ENCODE measurements at places on chromosomes 3 and 15.

GRCh38 chr3:100129941-100130340, 15.6 kb upstream of the FILIP1L start:
- DNase-seq, result peak; percentile 56

DNA sequence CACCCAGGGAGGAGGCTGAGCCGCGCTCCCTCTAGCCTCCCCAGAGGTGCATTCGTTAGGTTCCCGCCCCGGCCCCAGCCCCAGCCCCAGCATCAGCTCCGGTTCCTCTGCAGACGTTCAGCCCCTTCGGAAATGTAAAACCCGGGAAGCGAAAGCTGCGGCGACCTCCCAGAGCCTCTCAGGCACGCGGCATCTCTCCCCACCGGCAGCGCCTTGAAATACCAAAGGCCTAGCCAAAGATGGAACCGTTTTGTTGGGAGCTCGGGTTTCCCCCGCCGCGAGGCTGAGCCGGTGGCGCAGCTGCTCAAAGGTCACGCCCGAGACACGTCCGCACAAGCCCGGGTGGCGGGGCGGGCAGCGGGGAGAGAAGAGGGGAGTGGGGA, 77.8 kb upstream of the HES1 start:
- peak; percentile 70 for DNase-seq

GRCh38 chr3:10192953-10193691, 28.4 kb downstream of the IRAK2 start:
- no peak for DNase-seq

DNA sequence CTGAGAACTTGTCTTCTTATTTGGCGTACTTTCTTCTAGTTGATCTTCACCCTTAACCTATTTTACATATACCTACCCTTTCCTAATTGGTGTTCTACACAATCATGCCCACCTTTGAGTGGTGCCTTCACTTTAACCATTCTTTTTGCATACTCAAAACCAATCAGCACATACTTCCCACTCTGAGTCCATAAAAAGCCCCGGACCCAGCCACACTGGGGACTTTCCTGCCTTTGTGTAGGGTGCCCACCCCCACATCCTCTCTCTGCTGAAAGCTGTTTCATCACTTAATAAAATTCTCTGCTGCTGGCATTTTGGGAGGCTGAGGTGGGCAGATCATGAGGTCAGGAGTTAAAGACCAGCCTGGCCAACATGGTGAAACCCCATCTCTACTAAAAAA, 15.9 kb upstream of the CHST2 start:
- DNase-seq, result no peak

GRCh38 chr15:29331071-29331470, 61.4 kb upstream of the NSMCE3 start:
- DNase-seq, result no peak

DNA sequence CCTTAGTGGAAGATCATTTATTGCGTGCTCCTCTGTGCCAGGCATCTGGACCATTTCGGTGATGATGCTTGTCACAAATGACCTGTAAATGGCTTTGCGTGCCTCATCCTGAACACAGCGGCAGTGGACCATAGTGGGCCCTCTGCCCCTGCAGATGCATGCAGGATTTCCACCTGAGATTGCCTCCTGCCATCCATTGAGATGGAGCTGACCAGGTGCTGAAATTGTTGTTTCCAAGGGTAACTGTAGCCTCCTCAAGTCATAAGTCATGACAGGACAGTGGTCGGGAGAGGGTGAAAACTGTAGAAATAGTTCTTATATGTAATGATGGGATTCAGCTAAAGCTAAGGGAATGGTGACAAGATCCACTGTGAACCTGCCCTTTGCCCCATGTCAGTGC, 35.5 kb downstream of the CLSTN2 start:
- no peak for DNase-seq

GRCh38 chr15:49415638-49416037, 7.4 kb upstream of the FGF7 start:
- peak; percentile 13 for DNase-seq

DNA sequence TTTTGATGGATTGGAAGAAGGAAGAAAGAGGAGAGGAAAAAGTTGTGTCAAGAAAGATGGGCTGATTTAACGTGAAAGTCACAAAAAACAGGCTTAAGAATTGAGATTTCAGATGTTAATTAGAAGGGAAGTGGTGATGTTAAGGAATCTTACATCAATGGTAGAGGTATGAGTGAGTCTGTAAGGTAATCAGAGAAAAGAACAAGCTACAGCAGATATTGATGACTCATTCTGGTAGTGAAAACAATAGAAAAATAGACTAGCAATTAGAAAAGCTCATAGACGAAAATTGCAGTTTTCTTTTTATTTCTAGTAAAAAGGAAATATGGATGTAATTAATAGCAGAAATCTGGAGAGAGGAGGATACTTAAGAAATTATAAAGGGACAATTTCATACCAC, 559.6 kb downstream of the MCTP2 start:
- no peak for DNase-seq

DNA sequence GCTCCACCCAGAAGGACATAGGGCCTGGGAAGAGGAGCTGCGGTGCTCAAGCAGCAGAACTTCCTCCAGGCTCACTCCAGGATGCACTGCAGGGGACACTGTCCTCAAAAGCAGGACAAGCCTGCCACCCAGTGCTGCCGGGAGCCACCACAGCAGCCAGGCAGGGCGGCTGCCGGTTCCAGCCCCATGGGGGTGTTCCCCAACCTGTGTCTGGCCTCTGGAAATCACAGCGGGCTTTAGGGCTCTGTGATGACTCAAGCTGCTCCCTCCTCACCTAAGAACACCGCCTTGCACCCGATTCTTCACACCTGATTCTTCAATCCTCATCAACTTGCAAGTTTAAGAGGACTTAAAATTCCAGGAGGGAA, 71.9 kb upstream of the SLC6A11 start:
- peak; percentile 15 for DNase-seq

DNA sequence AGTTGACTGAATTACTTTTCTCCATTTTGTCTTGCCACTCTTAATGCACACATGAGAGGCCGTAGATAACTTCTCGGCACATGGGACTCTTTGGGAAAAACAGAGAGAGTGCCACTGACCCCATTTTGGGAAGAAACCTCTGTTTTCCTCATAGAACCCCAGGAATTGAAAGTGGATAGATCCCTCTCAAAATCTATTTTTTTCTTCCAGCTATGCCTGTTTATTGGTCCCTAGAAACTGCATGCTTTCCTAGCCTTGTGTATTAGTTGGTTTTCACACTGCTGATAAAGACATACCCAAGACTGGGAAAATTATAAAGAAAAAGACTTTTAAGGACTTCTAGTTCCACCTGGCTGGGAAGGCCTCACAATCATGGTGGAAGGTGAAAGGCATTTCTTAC, 23.7 kb upstream of the TMEM45A start:
- no peak for DNase-seq

DNA sequence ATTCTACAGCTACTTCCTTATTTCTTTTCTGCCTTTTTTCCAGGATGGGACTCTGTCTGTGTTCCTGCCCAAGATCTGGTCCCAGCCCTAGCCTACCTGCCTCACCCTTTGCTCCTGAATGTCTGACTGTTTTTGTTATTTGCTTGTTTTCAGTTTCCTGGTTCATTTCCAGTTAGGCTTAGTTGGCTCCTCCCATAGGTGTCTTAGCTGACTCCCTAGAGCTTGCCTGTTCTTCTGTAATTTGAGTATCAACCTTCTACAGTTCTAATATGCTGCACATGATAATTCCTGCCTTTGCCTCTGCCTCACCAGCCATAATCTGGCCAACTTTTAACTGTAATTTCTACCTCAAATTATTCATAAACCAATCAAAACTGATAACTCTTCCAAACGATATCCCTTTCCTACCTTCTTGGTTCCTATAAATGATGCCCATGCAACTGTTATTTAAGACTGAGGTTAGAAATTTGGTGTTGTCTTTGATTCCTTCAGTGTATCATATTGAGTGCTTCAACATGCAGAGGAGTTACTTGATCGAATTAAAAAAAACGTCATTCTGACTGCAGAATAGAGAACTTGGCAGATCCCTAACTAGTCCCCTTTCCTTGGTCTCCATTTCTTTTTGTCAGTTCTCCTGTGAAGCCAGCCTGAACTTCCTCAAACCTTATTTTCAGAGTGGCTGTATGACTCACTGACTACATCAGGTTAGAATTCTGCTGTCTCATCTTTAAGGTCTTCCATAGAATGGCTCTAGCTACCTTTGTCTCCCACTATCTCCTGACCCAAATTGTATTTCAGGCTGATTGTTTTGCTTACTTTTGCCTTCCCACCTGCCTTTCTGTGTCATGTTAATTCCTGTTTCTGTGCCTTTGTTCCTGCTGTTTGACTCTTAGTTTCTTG, 8.4 kb downstream of the GOLM2 start:
- peak; percentile 92 for DNase-seq

GRCh38 chr3:120773932-120774331, 31.4 kb downstream of the GTF2E1 start:
- DNase-seq, result peak; percentile 48

- no peak for DNase-seq
These were observed 15.8 kb upstream of the GRM2 start for GRCh38 chr3:51691021-51691420.

DNA sequence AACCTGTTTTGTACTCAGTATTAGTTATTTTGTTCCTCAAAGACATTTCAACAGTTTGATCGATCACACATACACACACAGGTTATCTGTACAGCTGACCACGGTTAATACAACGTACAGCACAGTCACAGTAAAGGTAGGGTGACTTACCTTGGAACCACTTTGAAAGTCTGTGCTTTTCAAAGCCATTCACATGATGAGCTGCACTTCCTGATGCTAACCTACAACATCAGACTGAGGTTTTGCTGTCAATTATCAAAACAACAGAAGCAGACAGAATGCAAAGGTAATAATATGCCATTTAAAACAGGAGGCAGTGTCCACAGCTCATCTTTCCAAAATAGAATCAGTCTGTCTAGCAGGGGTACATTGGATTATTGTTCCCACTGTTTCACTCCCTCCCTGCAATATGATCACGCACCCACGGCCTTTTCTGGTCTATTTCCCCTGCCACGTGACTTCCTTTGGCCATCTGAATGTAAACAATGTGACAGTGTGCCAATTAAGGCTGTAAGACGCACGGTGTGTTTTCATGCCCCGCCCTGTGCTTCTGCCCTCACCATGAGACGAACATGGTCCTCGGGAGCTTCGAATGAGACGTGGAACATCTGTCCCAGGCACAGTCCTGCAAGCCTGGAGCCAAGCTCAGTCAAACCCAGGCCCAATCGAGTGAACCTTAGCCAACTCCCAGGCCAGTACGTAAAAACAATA, 102.4 kb downstream of the FMN1 start:
- DNase-seq, result no peak

DNA sequence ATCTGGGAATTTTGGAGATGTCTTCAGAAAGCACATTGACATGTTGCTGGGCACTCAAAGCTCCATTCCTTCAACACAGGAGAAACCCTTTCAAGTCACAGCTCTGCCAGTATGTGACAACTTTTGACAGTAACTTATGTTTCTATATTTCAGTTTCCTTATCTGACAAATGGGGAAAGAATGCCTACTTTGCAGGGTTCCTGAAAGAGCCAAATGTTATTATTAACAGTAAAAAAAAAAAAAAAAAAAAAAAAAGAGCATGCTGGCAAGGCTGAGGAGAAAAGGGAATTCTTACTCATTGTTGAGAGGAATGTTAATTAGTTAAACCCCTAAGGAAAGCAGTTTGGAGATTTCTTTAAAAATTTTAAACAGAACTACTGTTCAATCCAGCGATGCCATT, 272.5 kb upstream of the TGFBR2 start:
- DNase-seq, result no peak

GRCh38 chr15:83320404-83320803, 35.9 kb upstream of the BNC1 start:
- DNase-seq, result no peak

GRCh38 chr15:82950746-82951370, 1.7 kb downstream of the HOMER2 start:
- DNase-seq, result peak; percentile 48

- no peak for DNase-seq
These were observed 34.7 kb downstream of the NUP210 start for GRCh38 chr3:13385373-13385965.

DNA sequence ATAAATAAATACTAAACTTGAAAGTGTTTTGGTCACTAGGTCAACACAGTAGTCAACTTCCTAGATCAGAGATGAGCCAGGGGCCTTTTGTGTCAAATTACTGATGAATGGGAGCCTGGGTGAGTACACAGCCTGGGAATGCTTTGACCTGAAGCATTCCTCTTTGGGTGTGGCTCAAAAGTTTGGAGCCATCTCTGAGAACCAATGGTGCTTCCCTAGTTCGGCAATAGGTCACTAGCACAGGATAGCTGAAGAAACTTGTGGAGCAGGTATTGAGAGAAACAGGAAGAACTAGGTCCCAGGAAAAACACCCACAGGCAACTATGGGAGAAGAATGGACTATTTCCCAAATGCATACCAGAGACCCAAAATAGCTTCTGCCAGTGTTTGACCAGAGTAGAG, 56.6 kb upstream of the PLXND1 start:
- DNase-seq, result no peak

GRCh38 chr3:172151651-172152649, 112.6 kb downstream of the FNDC3B start:
- no peak for DNase-seq

DNA sequence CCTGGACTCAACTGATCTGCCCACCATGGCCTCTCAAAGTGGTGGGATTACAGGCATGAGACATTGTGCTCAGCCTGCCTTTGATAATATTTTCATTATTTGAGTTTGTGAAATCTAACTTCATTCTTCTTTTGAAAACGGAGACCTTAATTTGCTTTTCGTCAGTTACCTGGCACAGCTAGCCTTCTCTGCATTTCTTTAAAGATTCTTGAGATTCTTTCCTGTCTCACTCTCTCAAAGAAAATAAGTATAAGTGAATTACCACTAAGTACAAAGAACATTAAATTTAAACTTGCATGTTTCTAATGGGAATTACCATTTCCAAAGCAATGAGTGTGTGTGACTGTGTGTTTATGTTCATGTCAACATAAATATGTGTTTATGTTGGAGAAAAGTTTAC, 187.9 kb downstream of the NFKBIZ start:
- no peak for DNase-seq

DNA sequence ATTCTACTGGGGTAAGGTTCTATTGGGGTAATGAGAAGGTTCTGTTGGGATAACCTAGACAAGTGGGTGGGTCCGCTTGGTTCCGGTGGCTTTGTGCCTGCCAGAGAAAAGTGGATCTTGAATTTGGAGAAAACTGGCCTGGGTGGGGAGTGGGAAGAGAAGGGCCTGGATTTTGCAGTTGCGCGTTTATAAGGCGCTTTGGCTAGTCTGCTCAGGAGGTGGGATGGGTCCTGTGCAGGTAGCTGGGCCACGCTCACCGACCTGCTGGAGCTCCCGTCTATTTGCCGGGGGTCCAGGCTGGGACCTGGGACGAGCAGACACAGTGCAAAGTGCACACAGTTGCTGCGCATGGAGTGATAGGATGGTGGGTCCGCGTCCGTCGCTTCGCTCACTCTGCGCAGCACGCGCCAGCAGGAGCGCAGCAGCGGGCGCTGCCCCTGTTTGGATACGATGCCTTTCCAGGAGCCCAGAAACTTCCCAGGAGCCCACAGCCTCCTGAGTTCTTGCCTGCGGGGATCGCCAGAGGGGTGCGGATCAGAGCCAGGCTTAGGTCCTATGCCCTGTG, 1.3 kb upstream of the AP3B2 start:
- DNase-seq, result no peak

DNA sequence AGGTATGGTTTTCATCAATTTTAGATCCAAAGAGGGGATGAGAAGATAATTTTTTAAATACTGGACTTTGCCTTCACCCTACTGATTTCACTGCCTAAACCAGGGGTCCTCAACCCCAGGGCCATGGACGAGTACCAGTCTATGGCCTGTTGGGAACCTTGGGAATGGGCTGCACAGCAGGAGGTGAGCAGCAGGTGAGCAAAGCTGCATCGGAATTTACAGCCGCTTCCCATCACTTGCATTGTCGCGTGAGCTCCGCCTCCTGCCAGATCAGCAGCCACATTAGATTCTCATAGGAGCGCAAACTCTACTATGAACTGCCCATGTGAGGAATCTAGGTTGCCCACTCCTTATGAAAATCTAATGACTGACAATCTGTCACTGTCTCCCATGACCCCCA, 76.3 kb upstream of the TTBK2 start:
- no peak for DNase-seq

Measured in MV-4-11 (cell line).